ENCODE measurements at places on chromosomes 5 and 9.

- no peak for DNase-seq
These were observed 108.3 kb upstream of the PCA3 start for GRCh38 chr9:76655971-76656370.

DNA sequence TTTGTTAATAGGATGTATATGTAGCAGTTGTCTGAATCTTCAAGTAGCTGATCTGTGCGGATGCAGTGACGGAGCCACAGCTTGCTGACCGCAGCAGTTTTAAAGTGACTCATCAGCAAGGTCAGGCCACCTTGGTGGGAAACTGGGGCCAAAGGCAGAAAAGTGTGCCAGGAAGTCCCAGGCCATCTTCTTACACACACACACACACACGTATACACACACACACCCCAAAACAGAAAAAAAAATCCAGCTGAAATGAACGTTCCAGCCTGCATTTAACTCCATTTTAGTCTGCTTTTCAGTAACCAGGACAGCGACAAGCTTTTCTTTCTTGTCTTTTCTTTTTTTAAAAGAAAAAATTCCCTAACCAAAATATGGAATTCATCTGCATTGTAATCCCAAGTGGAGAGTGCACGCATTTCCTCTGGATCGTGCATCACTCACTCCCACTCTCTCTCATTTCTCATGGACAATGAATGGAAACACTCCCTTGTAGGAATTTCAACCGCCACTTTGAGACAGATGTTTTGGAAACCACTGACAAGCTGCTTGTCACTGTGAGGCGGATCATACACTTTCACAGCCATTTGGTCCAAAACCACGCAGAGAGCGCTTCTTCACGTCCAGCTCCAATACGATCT, 103.9 kb downstream of the LHFPL2 start:
- DNase-seq, result peak; percentile 90

- no peak for DNase-seq
These were observed 92.1 kb upstream of the TAF11L2 start for GRCh38 chr5:17405976-17406375.

GRCh38 chr9:120925535-120926396, 830 bp downstream of the TRAF1 start:
- DNase-seq, result peak; percentile 96

GRCh38 chr9:113709721-113710120, 166.4 kb upstream of the ZNF618 start:
- DNase-seq, result no peak

DNA sequence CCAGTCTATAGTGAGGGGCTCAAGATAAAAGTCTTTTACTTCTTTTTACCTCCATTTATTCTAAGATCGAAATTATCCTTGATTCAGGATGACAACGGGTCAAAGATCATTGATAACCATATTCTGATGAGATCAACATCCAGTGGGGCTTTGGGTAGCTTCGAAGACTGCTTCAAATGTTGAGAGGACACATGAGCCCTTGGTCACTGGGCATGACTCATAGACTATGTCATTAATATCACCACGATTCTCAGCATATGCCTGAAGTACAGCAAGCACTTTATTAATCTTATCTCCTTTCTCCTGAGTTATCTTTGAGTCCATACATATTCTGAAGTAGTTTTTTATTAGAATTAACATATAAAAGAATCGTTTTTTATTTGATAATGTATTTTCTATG, 117.1 kb upstream of the DAB2 start:
- no peak for DNase-seq

GRCh38 chr5:97224112-97224750, 41.2 kb upstream of the RIOK2 start:
- DNase-seq, result no peak

- no peak for DNase-seq
These were observed 312.4 kb downstream of the DIRAS2 start for GRCh38 chr9:90330231-90330630.

GRCh38 chr5:120466341-120467006, 2.4 kb downstream of the PRR16 start:
- peak; percentile 33 for DNase-seq

DNA sequence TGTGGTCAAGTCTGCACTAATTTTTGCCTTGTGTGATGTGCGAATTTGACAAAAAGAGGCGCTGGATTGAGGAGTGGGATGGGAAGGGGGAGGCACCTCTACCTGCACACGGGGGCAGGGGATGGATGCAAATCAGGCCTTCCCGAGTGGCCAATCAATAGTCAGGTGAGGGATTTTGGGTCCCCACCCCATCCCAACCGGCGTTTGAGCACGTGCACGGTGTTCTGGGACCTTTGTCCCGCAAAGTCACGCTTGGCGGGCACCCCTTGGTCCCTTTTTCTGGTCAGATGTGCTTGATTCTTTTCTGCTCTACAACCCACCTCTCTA, 685 bp upstream of the ADAMTS19 start:
- no peak for DNase-seq

- peak; percentile 65 for DNase-seq
These were observed 2.6 kb upstream of the BOD1 start for GRCh38 chr5:173618927-173619519.

- no peak for DNase-seq
These were observed 59.1 kb upstream of the TLR4 start for GRCh38 chr9:117644932-117645636.

DNA sequence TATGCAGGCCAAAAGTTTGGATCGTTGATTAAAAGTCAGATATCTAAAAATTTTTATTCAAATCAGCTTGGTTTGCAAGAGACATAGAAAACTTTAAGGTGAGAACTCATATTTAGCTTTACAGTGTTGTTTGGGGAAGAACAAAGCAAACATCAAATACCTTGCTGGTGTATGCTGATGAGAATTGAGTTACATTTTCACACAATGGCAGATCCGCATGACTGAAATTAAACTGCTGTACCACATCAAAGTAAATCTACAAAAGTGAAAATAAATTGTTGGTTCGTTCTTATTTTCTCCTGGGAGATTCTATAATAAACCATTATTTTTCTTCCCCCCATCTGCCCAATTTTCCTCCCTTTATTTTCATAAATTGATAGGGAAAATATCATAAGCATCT, 198.2 kb upstream of the PCSK5 start:
- no peak for DNase-seq

- DNase-seq, result no peak
These were observed 2.2 kb downstream of the GBGT1 start for GRCh38 chr9:133161547-133161950.

DNA sequence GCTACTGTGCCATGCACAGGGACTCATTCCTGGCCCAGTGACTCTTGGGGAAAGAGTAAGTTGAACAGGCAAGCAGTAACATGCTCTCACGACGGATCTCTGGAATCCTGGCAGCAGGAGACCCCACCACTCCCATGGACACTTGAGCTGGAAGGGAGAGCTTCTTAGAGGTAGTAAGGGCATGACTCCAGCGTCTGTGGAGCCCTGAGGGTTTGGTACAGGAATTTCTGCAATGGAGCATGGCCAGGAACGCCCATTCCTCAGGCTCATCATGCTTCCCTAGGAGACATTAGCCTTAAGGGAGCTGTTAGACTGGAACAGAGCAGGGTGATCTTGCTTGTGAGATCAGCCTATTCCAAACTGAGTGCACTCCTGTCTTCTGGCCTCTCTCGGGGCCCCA, 212.9 kb downstream of the MAT2B start:
- DNase-seq, result no peak

DNA sequence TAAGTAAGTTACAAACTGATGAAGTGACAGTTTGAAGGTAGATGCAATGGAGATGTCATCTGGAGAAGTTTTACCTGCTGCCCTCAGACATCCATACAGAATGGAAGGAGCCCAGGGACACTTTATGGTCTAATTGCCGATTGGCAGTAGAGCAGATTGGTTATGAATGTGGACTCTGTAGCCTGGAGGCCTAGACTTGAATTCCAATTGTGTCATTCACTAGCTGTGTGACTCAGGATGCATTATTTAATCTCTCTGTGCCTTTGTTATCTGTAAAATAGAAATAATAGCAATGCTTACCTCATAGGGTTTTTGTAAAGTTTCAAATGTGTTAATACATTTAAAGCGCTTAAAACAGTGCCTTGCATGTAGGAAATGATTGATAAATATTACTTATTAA, 5.2 kb upstream of the TCERG1 start:
- DNase-seq, result no peak

DNA sequence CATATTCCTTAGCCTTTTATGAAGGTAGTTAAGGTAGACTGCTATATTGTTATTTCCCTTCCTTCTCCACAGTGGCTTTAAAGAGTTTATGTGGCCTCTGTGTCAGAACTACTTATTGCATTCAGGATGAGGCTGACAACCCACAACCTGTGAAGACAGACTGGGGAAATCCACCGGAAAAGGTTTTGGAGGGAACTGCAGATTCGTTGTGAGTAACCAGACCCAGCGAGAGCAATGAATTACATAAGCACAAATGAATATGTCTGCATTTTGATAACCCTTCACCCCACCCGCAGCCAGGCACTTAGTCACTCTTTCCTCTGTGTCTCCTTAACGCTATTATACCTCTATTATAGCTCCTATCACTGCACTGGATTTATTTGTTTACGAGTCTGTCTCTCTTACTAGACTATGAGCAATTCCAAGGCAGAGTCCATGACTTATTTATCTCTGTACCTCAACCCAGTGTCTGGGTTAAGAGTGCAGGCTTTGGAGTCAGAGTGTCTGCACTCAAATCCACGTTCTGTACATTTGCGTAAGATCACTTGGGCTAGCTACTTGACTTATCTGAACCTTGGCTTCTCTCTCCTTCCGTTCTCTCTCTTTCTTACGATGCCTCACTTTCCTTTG, 19.2 kb downstream of the KCTD16 start:
- DNase-seq, result peak; percentile 94

DNA sequence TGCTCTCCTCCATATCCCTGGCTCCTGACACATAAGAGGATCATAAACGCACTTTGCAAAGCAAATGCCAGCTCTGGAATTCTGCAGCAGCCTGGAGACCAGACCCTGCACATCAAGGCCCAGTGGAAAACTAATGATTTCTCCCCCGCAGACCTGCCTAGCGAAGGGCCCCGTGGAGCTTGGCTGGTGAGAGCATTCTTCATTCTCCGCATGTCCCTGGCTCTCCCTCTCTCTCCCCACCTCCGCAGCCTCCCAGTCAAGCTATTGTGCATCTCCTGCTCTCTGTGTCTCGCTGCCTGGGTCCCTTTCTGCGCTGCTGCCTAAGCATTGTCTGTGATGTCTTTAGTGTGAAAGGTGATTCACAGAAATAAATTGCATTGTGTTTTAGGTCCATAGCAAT, 46.7 kb downstream of the GRIA1 start:
- DNase-seq, result no peak

GRCh38 chr5:116673453-116673852, 98.8 kb upstream of the SEMA6A start:
- DNase-seq, result no peak

DNA sequence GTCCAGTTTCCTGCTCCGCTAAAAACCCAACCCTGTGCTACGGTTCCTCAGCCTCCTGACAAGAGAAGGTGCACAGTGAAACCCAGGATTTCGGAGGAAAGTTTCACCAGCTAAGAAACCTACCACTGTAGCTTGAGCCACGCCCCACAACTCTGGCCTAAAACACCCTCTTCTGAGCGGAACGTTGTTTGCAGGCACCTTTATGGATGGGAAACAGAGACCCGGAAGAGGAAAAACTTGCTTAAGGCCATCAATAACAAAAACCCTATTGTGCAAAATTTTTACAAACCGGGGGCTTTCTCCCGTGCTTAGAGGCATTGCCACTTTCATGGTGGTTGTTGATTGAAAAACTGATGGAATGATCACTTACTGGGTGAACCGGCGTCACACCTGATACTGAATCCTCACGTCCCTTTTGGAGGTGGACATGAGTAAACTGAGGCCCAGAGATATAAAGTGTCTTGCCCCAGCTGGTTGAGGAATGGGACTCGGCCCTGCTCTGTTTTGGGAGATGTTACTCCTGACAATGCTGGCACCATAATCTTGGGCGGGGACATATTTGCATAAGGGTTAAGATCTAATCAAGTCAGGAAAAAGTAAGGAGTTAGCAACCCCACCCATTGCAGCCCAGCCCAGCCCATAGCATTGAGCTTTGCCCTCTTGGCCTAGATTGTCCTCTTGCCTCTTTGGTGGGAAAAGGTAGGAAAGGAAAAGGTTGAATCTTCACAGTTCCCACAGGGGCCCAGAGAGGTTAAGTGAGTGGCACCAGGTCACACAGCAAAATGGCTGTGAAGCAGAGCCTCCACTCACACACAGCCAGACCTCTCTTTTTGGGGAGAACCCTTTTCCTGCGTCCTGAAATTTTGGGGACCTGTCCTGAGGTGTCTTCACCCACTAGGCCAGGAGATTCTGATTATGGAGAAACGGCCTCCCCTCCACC, 23.2 kb upstream of the PTGS1 start:
- DNase-seq, result peak; percentile 22

- DNase-seq, result no peak
These were observed 1.0 kb downstream of the GRHPR start for GRCh38 chr9:37423508-37423907.

DNA sequence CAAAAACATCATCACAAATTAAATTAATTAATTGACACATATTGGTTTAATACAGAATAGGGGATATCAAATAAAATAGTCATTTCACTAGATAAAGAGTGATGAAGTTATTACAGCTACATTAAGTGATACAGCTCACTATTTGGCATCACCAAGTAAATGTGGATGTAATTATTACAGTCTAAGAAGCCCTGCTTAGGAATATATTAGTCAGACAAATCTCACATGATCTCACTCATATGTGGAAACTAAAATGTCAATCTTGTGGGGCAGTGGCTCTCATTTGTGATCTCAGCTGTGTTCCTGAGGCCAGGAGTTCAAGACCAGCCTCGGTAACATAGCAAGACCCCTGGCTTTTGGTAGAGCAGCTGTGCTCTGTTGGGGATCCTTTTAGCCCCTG, 233.4 kb upstream of the RGMB start:
- DNase-seq, result no peak

DNA sequence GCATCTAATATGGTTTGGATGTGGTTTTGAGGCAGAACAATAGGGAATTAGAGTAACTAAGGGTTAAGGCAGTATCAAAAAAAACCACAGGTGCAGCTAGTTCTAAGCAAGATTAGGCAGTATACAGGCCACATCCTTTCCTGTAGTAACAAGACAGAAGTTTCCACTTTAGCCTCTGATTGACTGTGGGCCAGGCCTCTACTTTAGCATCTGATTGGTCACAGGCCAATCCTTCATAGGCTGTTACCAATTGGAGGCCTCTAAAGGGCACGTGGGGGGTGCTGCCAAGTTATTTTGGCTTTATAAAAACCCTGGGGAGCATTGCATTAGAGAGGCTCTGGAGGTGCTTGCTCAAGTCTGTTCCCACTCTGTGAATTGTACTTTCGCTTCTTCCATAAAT, 144.1 kb upstream of the ST8SIA4 start:
- DNase-seq, result no peak

DNA sequence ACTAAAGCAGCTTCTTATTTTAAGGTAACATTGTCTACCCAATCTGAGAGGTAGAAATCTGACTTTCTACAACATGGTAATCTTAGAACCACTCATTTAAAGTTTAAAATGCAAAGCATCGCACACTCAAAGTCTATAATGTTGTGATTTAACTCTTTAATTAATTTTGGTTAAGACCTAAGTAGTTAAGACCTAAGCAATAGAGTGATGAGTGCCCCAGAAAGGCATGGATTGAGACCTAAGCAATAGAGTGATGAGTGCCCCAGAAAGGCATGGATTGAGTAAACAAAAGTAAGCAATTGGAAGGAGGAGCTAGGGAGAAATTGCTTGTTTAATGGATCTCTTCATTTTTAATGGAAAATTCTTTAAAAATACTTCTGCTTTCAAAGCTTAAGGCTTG, 86.8 kb downstream of the NLN start:
- peak; percentile 56 for DNase-seq
